ENCODE measurements at places on chromosomes 11 and 22. TPM values are rescaled to one million over a fixed set of nuclear protein-coding genes. Genes with fewer than 3 reads are reported as not detected.
A peak's percentile ranks its signal among the peaks of the same experiment; 100 is the strongest.

DNA sequence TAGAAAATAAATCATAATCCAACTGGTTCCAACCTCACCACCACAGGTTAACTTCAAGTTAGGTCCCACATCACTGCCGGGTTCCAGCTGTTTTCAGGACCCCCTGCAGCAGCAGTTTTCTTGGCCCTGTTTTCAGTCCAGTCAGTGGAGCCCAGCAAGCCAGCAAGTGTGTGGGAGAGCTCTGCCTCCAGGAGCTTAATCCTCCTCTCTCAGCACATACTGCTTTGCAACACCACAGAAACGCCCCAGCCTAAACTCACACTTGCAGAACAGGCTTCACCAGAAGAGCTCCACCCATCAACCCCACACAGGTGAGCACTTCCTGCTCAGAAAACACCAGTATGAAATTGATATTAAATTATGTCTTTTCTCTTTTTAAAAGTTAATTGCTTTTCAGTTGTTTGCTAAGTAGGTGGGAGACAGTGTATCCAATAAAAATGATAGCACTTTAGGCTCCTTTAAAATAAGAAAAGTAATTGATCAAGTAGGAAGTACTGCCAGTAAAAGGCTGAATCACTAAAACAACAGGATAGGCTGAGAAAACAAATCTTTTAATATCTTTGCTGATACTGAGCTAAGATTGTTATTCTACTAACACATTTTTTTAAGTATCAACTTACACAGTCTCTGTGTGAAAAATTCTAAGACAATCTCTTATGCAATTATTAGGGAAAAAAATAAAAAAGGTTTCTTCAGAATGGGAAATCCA is 81.5 kb upstream of the TP53AIP1 start:
- H3K4me1 ChIP-seq, result no peaks in the 10 kb centered on the region
- no peaks in the 10 kb centered on the region for H3K27me3 ChIP-seq
- H3K27ac ChIP-seq, result peak overlapping the region; percentile 71
- peak; percentile 84 for DNase-seq
- no peaks in the 10 kb centered on the region for H3K36me3 ChIP-seq
- peak overlapping the region; percentile 72 for H3K4me3 ChIP-seq

DNA sequence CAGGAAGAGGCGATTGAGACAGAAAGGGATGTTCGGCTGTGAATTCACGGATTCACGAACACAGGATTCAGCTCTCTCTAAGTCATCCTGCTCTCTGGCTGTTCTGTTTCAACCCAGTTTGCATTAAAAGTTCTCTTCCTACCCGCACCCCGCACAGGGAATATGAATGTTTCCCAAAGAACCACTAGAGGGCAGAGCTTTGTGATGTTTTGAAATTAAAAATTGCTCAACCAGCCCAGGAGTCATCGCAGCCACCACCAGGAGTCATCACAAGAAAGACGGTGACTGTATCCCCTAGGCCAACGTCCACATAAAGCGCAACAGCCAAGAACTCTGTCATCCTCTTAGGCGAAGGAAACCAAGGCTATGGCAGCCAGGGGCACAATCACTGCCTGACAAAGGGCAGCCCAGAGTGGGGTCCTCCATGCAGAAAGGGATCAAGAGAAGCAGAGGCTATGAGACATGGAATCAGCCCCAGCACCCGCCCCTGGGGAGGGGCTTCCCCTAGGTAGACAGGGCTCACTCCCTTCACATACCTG is 122.4 kb downstream of the WT1 start:
- H3K27ac ChIP-seq, result no peak overlapping the region
- H3K4me3 ChIP-seq, result no peak overlapping the region
- no peaks in the 10 kb centered on the region for H3K36me3 ChIP-seq

DNA sequence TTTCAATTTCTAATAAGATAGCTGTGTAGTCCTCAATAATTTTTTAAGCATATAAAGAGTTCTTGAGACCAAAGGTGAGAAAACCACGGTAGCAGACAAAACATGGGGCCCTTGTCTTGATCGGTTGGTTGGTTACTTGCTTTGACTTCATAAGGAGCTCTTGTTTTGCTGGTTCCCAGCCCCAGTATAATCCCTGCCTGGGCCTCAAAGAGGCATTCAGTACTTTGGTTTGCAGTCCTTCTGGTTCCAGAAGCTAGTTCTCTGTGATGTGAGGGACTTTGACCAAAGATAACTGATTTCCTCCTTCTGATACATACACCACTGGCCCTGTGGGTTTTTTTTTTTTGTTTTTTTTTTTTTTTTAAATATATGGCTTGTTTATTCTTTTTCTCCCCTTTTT is 17.1 kb downstream of the MARK2 start:
- H3K4me3 ChIP-seq, result no peak overlapping the region
- peaks cover 60% of the 10 kb centered on the region for H3K4me1 ChIP-seq
- H3K36me3 ChIP-seq, result peaks cover 41% of the 10 kb centered on the region
- DNase-seq, result peak; percentile 91

DNA sequence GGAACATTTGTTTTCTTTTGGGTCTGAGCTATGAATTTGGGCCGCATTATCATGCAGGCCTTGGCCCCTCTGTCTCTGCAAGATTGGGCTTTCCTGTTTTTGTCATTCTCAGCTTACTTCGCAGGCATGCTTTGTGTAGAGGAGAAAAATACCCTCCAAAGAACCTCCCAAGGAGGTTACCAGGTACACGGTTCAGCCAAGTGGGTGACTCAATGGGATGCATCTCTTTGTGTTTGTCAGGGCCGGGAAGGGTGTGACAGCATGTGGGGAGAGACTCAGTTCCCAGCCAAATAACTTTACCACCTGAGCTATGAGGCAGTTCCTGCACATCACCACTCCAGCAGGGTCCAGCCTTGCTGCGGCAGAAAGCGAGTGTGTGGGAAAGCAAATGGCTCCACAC is 47.8 kb upstream of the CLDN5 start:
- no peaks in the 10 kb centered on the region for H3K36me3 ChIP-seq
- no peaks in the 10 kb centered on the region for H3K27me3 ChIP-seq

GRCh38 chr11:84865791-84866535 is 761.2 kb downstream of the DLG2 start:
- no peak overlapping the region for H3K4me3 ChIP-seq
- H3K27ac ChIP-seq, result no peak overlapping the region
- H3K4me1 ChIP-seq, result no peaks in the 10 kb centered on the region

DNA sequence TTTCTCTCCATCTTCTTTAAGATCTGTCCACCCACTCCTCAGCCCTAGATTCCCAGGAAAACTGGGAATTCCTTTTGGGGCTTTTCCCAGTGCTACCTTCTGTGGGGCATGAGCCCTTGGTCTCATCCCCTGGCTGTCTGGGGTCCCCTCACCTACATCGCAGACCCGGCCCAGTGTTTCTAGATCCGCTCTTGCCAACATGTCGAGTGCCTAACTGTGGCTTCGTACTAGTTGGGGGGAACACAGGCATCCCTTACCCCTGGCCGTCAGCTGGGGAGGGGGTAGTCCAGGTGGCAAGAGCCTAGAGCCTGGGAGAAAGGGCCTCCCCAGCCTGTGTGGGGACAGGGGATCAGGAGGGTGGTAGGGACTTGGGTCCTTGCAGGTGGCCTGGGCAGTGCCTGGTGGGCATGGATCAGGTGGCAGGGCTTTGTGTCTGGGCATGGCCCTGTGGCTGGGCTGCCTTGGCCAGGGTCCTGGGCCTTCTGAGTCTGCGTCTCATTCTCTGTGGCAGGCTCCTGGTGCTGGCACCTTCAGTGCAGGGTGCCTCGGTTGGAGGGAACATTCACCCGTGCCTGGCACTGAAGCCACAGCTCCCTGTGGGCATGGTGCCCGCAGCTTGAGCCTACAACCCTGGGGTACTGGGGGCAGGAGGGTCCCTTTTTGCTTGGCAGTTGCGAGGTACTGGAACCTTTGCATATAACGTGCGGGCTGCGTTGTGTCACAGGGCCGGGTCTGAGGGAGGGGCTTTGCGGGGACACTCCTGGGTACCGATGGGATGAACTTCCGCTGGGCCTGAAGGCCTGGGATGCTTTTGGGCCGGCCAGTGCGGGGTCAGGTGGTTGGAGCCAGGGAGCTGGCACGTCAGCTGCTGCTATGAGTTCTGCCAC is 4.1 kb downstream of the KCNQ1 start:
- H3K36me3 ChIP-seq, result peaks cover 15% of the 10 kb centered on the region
- H3K27ac ChIP-seq, result no peak overlapping the region
- DNase-seq, result no peak
- no peaks in the 10 kb centered on the region for H3K4me1 ChIP-seq
- H3K4me3 ChIP-seq, result no peak overlapping the region
- peaks cover 14% of the 10 kb centered on the region for H3K27me3 ChIP-seq

GRCh38 chr22:20014526-20015186 is 2.0 kb downstream of the ARVCF start:
- no peaks in the 10 kb centered on the region for H3K36me3 ChIP-seq
- DNase-seq, result no peak
- peaks cover 2% of the 10 kb centered on the region for H3K4me1 ChIP-seq
- H3K27me3 ChIP-seq, result peaks cover 27% of the 10 kb centered on the region
- no peak overlapping the region for H3K4me3 ChIP-seq

DNA sequence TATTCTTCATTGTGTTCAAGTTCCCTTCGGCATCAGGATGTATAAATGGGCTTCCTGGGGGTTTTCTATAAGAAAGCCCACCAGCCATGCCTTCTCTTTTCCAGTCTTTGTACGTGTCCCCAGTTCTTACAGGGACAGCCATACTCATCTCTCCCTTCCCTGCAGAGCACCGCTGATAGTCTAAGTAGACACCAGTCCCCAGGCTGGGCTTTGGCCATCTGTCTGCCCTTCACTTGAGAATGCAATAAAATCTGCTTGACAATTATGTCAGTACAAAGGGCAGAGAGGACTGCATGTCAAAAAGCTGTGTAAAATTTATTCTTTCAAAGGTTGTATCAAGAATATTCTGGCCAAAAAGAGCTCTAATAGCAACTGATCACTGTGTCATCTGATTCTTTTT is 27.3 kb downstream of the NTM start:
- no peaks in the 10 kb centered on the region for H3K27me3 ChIP-seq
- H3K4me1 ChIP-seq, result no peaks in the 10 kb centered on the region
- no peaks in the 10 kb centered on the region for H3K36me3 ChIP-seq
- peak; percentile 7 for DNase-seq
- H3K4me3 ChIP-seq, result no peak overlapping the region
- no peak overlapping the region for H3K27ac ChIP-seq

DNA sequence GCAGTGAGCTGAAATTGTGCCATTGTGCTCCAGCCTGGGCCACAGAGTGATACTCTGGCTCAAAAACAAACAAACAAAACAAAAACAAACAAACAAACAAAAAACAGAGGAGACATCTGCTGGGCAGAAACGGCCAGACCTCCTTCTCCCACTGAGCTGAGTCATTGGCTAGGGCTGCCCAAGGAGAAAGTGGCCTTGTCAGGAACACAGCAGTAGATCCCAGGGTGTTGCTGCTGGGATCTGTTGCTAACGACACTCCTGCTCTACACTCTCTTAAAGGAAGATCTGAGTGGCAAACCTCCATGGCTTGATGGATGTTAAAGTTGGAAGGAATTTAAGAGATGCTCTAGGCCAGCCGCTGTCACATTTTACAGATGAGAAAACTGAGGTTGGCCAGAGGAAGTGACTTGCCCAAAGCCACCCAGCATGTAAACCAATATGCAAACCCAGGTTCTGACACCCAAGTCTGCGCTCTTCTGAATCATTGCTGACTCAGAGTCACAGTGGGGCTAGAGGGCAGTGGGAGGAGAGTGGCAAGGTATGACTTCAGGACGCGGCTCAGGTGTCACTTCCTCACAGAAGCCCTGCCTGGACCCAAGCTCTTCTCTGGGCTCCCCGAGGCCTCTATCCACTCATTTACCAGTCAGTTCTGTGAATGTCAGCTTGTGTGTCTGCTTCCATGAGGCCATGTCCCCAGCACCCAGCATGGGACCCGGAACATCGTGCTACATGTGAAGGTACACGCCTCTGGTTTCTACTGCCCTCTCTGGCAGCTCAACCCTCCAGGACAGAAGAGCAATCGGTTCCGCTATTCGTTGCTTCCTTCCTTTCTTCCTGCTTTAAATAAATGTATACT is 11.3 kb upstream of the GDPD5 start:
- H3K27me3 ChIP-seq, result no peaks in the 10 kb centered on the region
- DNase-seq, result no peak
- H3K4me1 ChIP-seq, result peaks cover 16% of the 10 kb centered on the region
- no peaks in the 10 kb centered on the region for H3K36me3 ChIP-seq
- H3K4me3 ChIP-seq, result no peak overlapping the region

DNA sequence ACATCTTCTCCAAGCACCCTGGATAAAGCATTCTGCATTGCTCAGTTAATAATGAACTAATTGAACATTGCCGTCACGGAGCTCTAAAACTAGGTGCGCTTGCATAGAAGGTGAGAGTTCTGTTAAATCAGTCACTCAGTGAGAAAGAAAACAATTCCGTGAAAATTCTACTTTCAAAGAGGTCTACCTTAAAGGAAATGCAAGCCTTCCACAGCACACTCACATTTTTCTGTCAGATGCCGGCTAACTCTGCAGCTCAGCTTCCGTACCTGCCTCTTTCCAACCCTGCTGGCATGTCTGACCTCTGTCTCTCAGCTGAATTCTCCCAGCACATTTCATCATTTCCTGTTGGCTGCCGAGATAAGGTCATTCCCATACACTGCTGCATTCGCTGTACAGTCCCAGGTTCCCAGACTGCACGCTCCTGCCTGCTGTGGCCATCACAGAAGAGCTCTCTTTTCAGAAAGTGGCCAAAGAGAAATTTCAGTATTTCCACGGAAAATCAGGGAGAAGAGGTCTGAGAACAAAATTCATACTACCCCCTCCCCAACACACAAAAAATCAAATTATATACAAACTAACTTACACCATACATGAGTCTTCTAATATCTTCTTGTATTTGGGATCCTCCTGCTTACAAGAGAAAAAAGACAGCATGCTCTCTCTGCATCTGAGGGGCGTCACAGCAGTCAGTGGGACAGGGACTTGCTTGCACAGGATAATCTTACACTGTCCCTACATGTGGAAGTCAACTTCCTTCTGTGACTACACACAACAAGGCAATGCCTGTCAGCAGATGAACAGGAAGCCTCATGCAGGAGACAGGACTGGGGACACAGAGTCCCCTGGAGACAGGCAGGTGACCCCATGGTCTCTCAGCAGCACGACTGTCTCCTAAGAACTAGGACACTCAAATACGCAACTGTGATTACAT is 55.1 kb downstream of the PACSIN2 start:
- peaks cover 23% of the 10 kb centered on the region for H3K4me1 ChIP-seq
- H3K27ac ChIP-seq, result peak overlapping the region; percentile 83
- no peak overlapping the region for H3K4me3 ChIP-seq
- peak; percentile 91 for DNase-seq

DNA sequence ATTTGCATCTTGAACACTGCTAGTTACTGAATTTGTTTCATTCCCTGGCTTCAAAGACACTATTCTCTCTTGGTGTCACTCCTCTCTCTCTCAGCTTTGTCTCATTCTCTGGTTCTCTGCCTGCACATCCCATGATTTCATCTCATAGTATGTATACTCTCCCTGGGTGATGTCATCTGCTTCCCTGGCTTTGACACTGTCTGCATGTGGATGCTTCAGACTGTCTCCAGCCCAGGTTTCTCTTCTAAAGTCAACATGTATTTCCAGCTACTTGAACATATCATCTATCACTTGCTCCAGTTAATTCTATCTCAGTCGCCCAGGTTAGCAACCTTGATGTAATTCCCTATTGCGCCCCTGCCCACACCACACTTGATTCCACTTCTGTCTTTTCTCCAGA is 9.3 kb upstream of the ACAT1 start:
- H3K27me3 ChIP-seq, result no peaks in the 10 kb centered on the region
- H3K36me3 ChIP-seq, result peaks cover 12% of the 10 kb centered on the region
- no peak overlapping the region for H3K27ac ChIP-seq
- no peak overlapping the region for H3K4me3 ChIP-seq

GRCh38 chr22:20439556-20439927 is 1.9 kb upstream of the SCARF2 start:
- no peak for DNase-seq
- no peaks in the 10 kb centered on the region for H3K36me3 ChIP-seq
- no peak overlapping the region for H3K27ac ChIP-seq
- H3K4me3 ChIP-seq, result no peak overlapping the region

The SYTL2 gene
- 60.1 TPM for polyA plus RNA-seq

The YPEL1 gene
- 1.9 TPM for polyA plus RNA-seq

The RASL10A gene
- polyA plus RNA-seq, result 3.7 TPM

The ABCG4 gene
- polyA plus RNA-seq, result 0.27 TPM

The LDHAL6A gene
- 0.19 TPM for polyA plus RNA-seq

The GSTT2 gene
- not detected for polyA plus RNA-seq

The PIWIL4 gene
- polyA plus RNA-seq, result 15.4 TPM

The SORL1 gene
- polyA plus RNA-seq, result 5.2 TPM

Measured in small intestine (tissue), 16 donors.